Activated CD4-positive, alpha-beta T cell treated with anti-CD3 and anti-CD28 coated beads, Interleukin-2, amount 10 ng/mL, durations not matched to agents 24 days and 14 days (primary cell): ENCODE measurements at places on chromosomes 6 and 20. TPM values are rescaled to one million over a fixed set of nuclear protein-coding genes. Genes with fewer than 3 reads are reported as not detected.

DNA sequence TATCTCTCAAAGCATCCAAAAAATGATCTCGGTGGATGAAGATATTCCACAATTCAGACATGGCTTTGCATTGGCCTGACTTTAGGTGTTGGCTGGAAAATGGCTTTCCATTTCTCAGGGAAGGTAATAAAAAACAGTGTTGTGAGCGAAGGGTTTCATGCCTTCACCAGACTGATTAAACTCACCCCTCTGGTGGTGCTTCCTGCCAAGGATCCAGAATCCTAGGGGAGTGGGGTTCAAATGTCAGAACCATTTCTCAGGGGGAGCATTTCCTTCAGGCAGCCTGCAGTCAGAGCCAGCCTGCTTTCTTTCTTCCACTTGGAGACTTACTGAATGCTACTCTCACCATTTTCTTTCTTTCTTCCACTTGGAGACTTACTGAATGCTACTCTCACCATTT lies 45.7 kb upstream of the SMIM28 start:
- no peak overlapping the region for H3K27ac ChIP-seq
- DNase-seq, result no peak
- H3K36me3 ChIP-seq, result no peaks in the 10 kb centered on the region
- H3K4me1 ChIP-seq, result no peaks in the 10 kb centered on the region

- no peak overlapping the region for H3K4me3 ChIP-seq
- peaks cover 1% of the 10 kb centered on the region for H3K27me3 ChIP-seq
- H3K27ac ChIP-seq, result no peak overlapping the region
- no peak for DNase-seq
Measured at GRCh38 chr6:30847971-30848436, 36.3 kb upstream of the DDR1 start.

GRCh38 chr20:35917077-35917476 lies 37.2 kb downstream of the SCAND1 start:
- H3K27me3 ChIP-seq, result no peaks in the 10 kb centered on the region
- H3K36me3 ChIP-seq, result peaks cover 39% of the 10 kb centered on the region
- H3K4me1 ChIP-seq, result peaks cover 2% of the 10 kb centered on the region
- no peak for DNase-seq

SSTR4 gene
- not detected in 2 replicates for total RNA-seq

RPL10A gene
- total RNA-seq, result 1,702 and 1,710 TPM in 2 replicates

RCAN2 gene
- 0.07 and 0.21 TPM in 2 replicates for total RNA-seq

MYH7B gene
- 0.19 and 0.52 TPM in 2 replicates for total RNA-seq

STMND1 gene
- not detected in 2 replicates for total RNA-seq
